ENCODE measurements at places on chromosomes 5 and 9.

DNA sequence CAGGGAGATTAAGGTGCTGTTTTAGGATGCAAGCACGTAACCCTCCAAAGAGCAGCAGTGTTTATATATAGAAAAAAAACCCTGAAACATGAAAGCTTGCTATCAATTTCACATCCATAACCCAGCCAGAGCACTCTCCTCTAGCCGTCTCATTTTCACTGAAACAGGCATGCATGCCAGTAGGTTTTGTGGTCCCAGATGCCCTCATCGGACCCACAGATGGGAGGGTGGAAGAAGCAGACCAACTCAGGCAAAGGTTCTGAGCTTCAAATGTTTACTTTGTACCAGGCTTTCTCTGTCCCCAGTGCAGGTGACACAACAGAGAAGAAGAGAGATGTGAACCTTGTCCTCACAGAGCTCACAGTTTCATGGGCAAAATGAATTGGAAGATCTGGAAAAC lies 127.4 kb upstream of the ATP10B start:
- no peak for DNase-seq

GRCh38 chr9:83560169-83560826 lies 22.1 kb upstream of the FRMD3 start:
- DNase-seq = no peak

- DNase-seq = no peak
Observed at GRCh38 chr5:180399401-180400215, 46.5 kb upstream of the GFPT2 start.

DNA sequence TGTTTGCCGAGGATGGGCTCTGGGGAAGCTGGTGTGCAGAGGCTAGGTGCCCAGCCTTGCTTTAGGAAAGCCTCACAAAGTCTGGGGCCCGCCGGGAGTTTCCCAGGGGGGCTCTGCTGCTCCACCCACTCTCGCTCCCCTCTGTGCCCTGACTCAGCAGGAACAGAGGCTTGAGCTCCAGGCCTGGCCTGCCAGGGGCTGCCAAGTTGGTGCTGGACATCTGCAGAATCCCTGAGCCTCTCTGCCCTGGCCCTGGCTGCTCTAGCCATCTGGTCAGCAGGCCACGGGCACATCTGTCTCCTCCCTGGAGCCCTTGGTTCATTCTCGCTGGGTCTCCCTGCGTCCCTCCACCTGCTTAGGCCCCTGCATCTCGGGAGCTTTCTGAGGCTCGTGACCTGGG lies 647 bp upstream of the ADAMTSL2 start:
- DNase-seq = no peak

DNA sequence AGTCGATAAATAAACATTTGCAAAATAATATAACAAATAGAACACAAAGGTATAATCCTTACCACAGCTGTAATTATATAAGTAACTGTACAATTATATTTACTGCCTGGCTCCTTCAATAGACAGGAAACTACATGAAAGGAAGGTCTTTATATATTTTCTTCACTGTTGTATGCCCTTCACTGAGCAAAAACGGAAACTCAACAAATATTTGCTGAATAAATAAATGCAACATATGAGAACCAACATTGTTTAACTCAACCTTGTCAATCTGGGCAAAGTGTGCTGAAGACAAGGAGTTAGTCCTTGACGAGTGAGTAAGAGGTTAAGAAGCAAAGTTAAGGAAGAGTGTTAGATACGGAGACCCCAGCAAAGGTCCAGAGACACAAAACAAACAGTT lies 22.6 kb downstream of the PSMD5 start:
- DNase-seq = no peak

- peak; percentile 55 for DNase-seq
Observed at GRCh38 chr9:136644593-136645351, 17.9 kb upstream of the EGFL7 start.

DNA sequence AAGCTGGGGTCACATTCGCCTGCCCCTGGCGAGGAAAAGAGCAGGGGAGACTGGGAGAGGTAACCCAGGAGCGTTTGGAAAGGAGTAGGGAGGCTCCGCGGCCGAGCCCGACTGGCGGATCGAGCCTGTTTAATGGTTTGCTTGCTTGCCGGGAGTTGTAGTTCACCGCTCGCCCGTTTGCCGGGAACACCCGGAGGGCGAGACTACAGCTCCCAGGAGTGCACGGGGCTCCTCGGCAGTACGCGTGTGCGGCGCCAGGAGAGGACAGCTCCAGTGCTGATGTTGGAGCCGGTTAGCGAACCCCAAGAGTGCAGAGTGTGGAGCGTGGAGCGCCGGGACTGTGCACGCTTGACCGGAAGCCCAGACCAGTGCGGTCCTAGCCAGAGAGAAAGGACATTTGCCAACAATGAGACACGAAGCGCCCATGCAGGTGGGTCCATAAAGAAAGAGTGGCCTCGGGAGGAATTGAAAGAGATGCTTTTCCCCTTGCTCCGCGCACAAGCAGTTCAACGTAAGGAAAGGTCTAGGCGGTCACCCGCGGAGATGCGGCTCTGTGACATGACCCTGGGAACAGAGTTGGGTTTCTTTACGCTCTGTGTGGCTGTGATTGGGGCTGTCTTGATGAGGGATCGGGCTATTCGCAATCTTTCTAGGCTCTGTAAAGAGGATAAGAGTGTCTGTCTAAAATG lies at the start of gene RAB3C:
RAB3C (plus strand) TSS at position 273 of the 689 bp plus-strand sequence; CDS start at position 407, 134 bp downstream.
- DNase-seq = peak; percentile 17

DNA sequence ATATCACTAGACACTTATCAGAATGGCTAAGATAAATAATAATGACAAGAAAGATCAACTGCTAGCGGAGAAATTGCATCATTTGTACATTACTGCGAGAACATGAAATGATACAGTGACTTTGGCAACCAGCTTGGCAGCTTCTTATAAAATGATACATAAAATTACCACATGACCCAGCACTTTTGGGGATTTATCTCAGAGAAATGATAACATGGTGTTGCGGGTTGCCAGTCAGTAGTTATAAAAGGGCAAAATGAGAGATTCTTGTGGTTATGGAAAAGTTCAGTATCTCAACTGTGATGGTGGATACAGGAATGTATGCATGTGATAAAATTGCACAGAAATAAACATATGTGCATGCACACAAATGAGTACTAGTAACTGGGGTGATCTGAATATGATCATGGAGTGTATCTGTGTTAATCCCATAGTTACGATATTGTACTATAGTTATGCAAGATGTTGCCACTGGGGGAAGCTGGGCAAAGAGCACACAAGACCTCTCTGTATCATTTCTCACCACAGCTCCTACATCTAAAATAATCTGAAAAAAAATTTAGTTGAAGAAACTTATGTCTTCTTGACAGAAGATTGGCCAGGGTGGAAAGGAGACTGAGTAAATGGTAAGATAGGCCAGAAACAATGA lies 128.9 kb downstream of the NXNL2 start:
- DNase-seq = no peak

- no peak for DNase-seq
Observed at GRCh38 chr9:120935383-120935857, 8.8 kb upstream of the TRAF1 start.

DNA sequence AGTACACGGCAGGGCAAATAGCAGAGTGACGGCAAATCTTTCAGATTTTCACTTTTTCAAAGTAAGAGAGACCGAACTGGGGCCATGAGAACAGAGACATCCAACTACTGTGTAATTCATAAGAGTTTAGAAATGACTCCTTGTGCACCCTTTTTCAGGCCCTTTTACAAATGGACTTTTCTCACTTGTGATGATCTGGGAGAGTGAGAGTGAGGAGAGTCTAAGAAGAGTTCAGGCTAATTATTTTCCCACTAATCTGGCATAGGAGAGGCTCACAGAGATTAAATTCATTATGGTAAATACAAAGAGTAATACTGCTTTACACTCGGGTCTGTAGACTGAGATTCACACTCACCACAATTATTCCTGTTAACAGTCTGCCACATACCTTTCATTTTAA lies 880 bp upstream of the CCNG1 start:
- no peak for DNase-seq

GRCh38 chr5:140262221-140262620 lies 40.7 kb downstream of the PFDN1 start:
- no peak for DNase-seq

- no peak for DNase-seq
Observed at GRCh38 chr9:6926436-6926835, 168.7 kb downstream of the KDM4C start.

GRCh38 chr9:87089929-87090328 lies 142.6 kb upstream of the GAS1 start:
- DNase-seq = no peak

GRCh38 chr9:137984520-137985257 lies 107.1 kb downstream of the CACNA1B start:
- DNase-seq = no peak

Measured in stimulated activated CD8-positive, alpha-beta memory T cell treated with anti-CD3 and anti-CD28 coated beads, Interleukin-7, amount 100 ng/mL, for 48 hours (primary cell).